ENCODE measurements at places on chromosomes 1 and 21. TPM values are rescaled to one million over a fixed set of nuclear protein-coding genes. Genes with fewer than 3 reads are reported as not detected.

Gene CHIT1
- total RNA-seq, result not detected

Gene MEX3A
- 2.9 TPM for total RNA-seq

Gene ZBTB21
- 6.3 TPM for total RNA-seq

Gene ARID1A
- 32.5 TPM for total RNA-seq

Gene SAMD11
- 37.1 TPM for total RNA-seq

Gene TMEM183A
- total RNA-seq, result 52.5 TPM

Gene SYCP1
- total RNA-seq, result not detected

Gene FAM3B
- total RNA-seq, result not detected

Gene SYTL1
- total RNA-seq, result 0.77 TPM

Data from A549 treated with CORT108297 at 1 μM for 4 hours (cell line).